ENCODE measurements at places on chromosomes 5 and 9.

DNA sequence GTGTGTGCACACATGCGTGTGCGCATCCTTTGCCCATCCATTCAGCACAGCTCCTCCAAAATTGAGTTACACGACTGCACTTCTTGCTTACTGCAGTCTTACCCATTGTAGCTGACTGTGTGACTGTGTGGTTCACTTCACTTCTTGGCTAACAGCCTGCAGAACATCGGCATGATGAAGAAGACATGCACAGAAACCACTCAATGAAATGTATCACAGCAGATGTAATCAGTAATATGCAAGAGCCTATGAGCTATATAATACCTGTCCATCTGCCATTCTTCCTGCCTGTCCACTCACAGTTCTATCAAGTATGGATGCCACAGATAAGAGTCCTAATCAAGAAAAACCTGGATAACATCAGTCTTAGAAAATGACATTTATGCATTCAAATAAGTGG, 83.9 kb downstream of the TRPM3 start:
- no peak for DNase-seq

- no peak for DNase-seq
Measured at GRCh38 chr5:10144040-10144439, 105.6 kb downstream of the ATPSCKMT start.

- DNase-seq: no peak
Measured at GRCh38 chr5:68745448-68745847, 348.4 kb upstream of the SLC30A5 start.

DNA sequence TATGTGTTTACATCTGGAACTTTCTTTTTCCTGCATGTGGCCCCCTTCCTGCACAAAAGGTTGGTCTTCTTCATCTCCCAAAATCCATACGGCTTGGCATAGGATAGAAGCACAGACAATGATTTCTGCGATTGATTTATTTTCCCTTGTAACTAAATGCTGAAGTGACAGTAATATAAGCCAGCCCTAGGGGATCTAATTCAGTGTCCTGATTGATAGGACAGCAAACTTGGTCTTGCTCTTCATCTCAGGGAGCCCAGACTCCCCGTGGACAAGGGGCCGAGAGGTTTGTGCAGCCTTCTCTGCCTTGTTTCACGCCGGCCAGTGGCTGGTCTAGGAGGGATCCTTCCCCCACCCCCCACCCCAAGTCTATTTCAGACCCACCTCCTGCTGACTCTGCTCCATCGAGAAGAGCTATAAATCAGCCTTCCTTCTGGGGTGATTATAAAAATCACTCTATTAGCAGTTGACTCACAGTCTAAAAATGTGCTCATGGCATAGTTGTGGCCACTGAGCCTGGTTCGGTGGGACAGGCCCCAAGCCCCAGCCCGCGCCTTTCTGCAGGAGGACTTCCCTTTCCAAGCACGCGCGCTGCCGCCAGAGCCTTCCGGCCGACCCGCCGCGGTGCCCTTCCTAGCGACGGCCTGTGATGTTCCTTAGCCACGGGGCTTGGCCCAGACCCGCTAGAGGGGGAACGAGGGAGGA, 89.8 kb upstream of the COL5A1 start:
- peak; percentile 82 for DNase-seq

GRCh38 chr5:20114526-20114925, 126.5 kb upstream of the CDH18 start:
- DNase-seq: no peak

DNA sequence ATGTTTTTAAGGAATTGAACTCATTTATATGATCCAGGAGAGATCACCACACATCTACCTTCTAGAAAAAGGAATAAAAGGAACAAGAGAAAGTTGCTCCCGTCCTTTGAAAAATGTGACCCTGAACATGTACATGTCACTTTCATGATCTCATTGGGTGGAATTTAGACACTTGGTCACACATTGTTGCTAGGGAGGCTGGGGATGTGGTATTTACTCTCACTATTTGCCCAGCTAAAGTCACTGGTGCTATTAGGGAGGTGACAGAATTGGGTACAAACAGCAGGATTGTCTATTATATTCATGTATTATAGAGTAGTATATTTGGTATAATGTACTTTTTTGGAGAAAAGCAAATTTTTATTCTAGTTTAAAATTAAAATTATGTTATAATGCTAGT, 2.1 kb upstream of the CDH10 start:
- DNase-seq: no peak

- DNase-seq: no peak
Measured at GRCh38 chr5:73390972-73391371, 57.6 kb downstream of the FOXD1 start.

DNA sequence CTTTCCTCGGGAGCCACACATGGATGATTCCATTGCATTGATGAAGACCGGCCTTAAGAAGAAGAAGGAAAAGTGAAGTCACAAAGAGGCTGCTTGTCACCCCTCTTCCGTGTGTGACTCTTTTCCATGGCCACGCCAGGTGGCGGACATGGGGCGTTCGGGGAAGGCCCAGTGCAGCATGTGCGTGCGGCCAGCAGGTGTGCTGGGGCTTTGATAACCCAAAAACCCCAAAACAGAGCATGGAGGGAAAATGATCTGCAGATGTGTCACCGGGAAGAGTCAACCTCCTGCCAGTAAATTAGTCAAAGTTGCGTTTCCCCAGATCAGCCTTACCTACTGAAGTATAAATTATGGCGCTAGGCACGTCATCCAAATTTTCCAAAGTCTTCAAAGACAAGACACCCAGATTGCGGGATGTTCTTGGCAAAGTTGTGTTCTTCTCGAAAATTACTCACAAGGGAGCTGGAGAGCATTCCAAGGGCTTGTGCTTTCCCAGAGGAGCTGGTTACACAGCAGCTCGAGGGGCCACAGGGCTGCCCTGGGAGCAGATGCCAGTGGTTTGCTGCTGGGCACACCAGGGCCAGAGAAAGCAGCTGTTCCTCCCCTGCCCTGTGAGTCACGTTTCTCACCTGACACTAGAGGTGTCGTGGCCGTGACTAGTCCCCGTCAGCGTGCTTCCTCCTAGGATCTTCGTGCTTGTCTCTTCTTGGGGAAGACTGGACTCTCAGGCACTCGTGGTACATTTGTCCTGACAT, 53.9 kb downstream of the IRX2 start:
- DNase-seq: no peak

DNA sequence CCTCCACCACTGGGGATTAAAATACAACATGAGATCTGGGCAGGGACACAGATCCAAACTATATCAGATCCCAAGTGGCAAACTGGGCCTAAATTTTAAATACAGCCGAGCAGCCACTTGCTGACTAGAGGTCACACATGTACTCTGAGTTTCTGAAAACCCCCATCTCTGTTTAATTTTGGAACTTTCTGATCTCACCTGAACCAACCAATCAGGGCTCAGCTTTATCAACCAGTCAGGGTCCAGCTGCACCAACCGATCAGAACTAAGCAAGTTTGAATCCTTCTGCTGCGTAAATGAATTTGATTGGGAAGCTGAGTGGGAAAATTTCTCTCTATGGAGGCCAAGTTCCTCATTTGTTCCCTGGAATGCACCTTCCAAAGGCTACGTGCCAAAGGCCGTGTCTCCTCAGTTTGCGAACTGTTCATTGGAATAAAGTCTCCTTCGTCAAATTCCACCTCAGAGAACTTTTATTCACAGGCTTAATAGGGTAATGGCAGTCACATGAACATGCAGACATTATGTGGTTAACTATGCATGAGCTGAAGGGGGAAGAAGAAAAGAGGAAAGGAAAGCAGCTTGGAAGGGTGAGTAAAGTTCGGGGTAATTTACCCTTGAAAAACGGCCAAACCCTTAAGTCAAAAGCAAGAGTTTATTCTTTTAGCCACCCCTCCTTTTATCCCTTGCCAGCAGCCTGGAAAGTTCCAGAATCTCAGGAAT, 3.7 kb downstream of the CD180 start:
- DNase-seq: peak; percentile 80

- DNase-seq: no peak
Measured at GRCh38 chr5:43301653-43302091, 11.5 kb downstream of the HMGCS1 start.

DNA sequence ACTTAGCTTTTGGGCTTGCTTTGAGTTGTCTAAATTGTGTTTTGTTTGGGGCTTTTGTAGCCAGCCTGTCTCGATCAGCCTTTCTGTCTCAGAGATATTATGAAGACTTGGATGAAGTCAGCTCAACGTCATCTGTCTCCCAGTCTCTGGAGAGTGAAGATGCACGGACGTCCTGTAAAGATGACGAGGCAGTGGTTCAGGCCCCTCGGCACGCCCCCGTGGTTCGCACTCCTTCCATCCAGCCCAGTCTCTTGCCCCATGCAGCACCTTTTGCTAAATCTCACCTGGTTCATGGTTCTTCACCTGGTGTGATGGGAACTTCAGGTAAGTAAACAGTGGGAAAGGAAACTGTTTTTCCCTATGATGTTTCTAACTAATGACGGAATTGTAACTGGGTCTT, 48.6 kb downstream of the NUP214 start:
- DNase-seq: no peak

DNA sequence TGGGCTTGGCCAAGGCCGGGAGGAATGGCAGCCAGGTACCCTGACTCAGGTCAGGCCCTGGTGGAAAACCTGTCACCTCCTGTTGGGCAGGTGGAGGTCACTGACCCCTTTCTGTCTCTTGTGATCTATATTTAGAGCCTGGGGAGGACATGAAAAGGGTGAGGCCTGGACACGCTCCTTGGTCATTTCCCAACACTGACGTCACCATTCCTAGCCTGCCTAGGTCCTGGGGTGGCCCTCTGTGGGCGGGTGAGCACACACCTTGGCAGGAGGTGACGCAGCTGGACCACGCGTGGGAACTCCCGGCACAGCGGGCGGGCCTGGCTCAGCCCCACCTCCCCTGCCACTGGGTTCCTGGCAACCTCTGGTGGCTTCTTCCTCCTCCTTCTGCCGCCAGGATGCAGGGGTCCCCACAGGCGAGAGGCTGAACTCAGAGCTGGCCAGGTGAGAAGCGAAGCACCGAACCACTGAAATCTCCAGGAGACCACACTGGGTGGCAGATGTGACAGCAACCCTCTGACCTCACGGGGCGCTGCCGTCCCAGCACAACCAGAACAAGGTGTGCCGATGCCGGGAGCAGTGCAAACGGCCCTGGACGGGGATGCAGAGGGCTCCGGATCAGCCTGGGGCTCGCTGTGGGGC, 6.4 kb upstream of the RALGDS start:
- no peak for DNase-seq

DNA sequence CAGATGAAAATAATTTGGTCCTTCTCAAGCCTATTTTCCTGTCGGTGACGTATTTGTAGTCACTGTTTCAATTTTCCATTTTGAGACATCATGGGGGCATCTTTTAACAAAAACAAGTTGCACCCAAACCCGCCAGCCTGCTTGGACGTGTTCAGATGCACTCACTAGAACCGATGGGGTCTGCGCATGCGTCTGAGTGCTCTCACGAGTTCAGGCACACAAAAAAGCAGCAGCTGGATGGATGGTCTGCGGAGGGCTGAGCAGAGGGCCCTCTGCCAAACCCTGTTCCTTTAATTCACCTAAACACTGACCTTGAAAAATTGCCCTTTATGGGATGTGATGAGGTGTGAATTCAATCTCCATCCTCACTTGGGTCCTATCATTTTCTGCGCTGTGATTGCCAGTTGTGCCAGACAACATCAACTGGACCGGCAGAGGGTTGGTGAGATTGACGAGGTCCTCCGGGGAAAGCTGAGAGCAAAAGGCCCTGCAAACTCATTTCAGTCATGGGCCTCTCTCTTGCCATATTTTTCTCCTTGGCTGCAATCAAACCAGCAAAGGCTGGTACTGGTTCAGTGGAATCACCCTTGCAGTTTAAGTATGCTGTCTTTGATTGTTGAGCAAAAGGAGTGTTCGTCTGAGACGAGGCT, 251.9 kb downstream of the NFIB start:
- no peak for DNase-seq

- DNase-seq: no peak
Measured at GRCh38 chr9:92019658-92020057, 69.6 kb upstream of the ROR2 start.

DNA sequence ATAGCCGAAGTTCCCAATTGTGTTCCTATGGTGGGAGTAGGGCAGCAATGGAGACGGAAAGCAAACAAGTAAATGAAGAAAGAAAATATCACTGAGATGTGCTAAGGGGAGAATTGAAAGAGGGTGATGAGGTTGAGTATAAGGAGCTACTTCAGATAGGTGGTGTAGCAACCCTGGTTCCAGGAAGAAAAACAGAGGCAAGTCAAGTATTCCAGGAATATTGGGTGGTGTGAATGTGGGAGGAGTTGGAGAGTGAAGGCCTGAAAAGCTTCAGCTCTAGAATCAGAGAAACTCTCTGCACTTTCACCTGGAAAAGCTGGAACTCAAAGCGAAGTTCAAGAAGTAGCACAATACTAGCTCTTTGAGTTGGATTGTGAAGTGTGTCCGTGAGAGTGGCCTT, 342.1 kb downstream of the TLE4 start:
- no peak for DNase-seq

DNA sequence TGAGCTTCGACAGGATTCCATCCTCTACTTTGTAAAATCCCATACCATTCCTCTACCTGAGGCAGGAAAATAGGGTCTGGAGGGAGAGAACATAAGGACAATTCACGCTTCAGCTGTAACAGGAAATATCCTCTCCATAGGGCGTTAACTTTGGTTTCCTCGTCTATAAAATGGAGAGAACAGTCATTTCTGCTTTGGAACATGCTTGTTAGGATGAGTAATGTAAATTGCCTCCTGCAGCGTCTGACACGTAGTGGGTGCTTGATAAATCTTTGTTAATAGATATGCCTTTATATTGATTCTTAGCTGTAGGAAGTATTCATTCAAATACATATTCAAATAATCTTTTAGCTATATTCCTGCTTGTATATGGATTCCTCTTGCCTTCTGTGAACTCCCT, 711 bp upstream of the SUB1 start:
- no peak for DNase-seq

GRCh38 chr5:9351546-9351945, 194.3 kb downstream of the SEMA5A start:
- no peak for DNase-seq

GRCh38 chr5:80213466-80213865, 42.4 kb downstream of the SERINC5 start:
- peak; percentile 74 for DNase-seq

DNA sequence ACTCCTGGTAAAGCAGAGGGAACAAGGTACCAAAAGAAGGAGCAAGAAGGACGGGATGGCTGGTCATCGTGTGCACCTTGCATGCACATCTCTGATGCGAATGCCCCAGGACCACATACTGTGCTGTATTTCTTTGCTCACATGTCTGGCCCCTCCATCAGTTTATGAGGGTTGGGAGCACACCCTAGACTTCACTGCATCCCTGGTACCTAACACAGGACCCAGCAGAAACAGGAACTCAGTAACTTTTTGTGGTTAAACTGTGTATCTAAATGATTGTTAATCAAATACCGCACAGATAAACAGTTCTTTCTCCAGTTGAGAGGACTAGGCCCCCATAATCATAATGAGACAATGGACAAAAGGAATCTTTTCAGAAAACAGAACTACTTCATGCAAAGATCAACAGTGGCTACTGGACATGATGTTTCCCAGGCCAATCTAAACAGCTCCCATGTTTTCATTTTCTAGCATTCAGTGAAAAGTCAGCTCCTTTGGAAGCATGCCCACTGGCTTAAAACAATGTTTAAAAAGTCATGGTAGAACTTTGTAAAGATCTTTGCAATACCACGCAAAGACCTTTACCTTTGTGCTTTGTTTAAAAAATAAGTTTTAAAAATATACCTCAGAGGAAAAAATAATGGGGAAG, 55.5 kb upstream of the IFNK start:
- DNase-seq: no peak
